ENCODE measurements at places on chromosomes 5 and 9.
A peak's percentile ranks its signal among the peaks of the same experiment; 100 is the strongest.

DNA sequence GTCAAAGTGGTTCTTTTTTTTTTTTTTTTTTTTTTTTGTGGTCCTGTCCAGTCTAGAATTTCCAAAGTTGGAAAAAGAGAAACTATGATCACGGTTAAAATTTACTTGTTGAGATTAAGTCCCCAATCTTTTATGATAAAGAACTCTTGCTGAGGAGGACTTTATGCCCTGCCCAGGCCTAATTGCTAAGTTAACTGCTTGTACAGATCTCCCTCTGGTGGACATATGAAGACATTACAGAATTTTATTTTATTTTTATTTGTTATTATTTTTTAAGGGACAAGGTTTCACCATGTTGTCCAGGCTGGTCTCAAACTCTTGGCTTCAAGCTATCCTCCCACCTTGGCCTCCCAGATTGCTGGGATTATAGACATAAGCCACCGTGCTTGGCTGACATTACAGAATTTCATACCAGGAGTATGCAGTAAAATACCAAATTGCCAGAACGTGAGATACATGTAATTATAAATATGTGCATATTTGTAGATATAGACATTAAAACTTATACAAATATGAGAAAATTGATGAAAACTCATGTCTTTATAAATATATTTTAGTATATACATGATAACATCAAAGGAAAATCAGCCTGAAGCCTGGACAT is 91.2 kb downstream of the RFK start:
- no peak for DNase-seq

- no peak for DNase-seq
These were observed 227.4 kb downstream of the ESM1 start for GRCh38 chr5:54758038-54758437.

- DNase-seq, result no peak
These were observed 366.0 kb downstream of the ARRDC3 start for GRCh38 chr5:91016954-91017700.

GRCh38 chr9:84744195-84744594 is 74.7 kb downstream of the NTRK2 start:
- no peak for DNase-seq

DNA sequence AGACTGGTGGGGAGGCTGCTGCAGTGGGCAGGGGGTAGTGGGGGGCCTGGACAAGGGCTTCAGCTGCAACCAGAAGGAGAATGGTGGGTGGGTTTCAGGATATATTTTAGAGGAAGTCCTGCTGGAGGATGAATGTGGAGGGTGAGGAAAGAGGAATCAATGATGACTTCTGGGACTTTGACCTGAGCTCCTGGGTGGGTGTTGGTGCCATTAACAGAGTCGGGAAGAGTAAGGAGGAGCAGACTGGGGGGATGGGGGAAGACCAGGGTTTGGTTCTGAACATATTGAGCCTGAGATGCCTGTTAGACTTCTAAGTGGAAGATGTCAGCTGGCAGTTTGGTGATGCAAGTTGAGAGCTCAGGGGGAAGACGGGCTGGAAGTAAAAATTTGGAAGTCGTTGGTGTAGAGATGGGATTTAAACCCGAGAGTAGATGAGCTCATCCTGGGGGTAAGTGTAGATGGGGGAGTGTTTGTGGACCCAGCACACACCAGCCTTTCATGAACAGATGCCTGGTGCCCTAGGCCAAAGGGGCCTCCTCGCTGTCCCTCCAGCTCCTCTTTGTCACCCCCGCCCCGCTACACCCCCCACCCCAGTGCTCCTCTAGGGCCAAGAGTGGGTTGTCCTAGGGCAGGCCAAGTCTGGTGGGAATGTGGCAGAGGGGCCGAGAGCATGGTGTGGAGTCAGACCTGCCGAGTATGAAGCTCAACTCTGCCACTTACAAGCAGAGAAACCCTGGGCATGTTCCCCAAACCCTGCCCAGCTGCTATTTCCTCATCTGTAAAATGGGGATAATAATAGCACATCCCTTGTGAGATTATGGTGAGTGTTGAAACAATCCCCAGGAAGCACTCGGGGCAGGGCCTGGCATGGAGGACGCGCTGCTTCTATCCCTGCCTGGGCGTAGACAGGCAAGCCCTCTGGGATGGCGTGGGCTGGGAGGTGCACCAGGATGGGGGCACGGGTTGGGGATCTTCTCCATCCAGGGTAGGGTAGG is 4.0 kb downstream of the DNM1 start:
- DNase-seq, result no peak

GRCh38 chr5:140977003-140977402 is 10.7 kb downstream of the PCDHAC2 start:
- no peak for DNase-seq

GRCh38 chr9:84947412-84947972 is 278.0 kb downstream of the NTRK2 start:
- DNase-seq, result peak; percentile 40

DNA sequence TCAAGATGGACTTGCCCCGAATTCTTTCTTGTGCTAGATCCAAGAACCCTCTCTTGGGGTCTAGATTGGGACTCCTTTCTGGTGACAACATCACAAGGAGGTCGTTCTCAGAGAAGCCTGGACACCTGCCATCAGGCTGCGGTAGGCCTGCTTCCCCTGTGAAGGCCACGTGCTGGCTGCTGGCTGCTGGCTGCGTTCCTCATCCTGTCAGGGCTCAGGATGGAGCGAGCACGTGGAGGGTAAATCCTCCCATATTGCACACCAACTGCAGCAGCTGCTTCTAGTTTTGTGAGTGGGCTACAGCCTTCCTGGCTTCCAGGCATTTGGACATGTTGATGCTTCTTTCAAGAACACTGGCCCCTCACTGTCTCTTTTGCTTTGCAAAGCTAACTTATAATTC is 95.6 kb downstream of the HSPA4 start:
- DNase-seq, result no peak
